ENCODE measurements at places on chromosomes 7 and 10.

DNA sequence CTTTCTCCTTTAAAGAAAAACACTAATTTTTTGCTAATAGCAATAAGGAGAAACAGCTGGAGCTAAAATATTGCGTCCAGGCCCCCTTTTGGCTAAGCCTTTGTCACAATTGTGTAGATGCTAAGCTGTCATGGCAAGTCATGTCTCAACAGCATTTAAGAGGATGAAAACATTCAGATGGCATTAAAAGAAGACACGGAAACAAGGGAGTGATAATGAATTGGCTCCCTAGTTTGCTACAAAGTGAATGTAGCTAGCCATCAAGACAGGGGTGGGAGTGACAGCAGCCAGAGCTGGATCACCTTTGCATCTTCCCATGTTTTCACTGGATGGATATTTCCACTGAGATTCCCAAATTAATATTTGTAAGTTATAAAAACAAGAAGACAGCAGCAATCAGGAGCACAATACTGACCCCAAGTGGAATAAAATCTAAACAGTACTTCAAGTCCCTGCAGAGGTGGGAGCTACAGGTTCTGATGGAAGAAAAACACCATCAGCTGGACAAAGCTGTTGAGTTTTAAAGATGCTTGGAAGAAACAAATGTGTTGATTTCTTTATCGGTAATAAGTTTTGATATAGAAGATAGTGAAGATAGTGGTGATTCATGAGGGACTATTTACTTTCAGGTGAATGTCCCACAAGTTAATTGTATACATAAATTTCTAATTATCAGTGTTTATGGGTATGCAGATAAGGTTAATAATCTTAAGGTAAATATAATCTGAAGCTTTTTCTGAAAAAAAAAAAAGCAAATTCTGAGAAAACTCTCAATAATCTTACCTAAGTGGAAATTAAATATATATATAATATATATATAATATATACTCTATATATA is 129.4 kb downstream of the SLC16A9 start:
- no peak for DNase-seq

DNA sequence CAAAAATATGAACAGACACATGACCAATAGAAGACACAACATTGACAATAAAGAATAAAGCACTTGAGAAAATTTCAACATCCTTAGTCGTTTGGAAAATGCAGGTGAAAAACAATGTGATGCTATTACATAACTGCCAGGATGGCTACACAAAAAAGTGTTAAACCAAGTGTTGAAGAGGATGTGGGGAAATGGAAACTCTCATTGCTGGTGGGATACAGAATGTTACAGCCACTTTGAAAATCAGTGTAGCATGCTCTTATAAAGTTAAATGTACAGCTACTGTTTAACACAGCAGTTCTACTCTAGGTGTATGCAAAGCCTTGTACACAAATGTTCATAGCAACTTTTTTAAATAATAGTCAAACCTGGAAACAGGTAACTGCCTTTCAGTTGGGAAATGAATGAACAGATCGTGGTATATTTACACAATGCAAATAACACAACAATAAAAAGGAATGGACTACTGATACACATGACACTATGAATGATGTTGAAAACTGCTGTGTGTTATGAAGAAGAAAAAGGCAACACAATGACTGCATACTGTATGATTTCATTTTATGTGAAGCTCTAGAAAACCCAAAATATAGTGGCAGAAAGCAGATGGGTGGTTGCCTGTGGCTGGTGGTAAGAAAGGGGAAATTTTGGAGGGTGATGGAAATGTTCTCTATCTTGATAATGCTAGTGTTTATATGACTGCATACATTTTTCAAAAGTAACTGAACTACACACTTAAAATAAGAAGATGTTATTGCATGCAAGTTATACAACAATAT is 102.2 kb upstream of the VIPR2 start:
- DNase-seq: no peak

DNA sequence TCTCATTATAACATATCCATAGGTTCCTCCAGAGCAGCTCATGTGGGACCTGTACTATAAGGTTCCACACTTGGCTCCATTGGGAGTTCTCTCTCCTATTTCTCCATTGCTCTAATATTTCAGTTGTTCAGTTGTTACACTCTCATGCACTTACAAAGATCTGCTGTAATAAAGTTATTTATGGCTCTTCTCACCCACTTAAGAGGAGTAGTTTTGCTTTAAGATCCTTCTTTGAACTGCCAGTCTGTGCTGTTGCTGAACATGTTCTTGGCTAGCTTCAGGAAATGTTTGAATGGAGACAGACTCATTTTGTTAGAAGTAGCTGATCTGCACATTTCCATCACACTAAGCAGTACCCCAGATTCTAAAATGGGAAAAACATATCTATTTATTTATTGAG is 250.1 kb downstream of the CDK14 start:
- DNase-seq: no peak

- DNase-seq: no peak
Measured at GRCh38 chr10:3472287-3473051, 299.9 kb upstream of the PITRM1 start.

DNA sequence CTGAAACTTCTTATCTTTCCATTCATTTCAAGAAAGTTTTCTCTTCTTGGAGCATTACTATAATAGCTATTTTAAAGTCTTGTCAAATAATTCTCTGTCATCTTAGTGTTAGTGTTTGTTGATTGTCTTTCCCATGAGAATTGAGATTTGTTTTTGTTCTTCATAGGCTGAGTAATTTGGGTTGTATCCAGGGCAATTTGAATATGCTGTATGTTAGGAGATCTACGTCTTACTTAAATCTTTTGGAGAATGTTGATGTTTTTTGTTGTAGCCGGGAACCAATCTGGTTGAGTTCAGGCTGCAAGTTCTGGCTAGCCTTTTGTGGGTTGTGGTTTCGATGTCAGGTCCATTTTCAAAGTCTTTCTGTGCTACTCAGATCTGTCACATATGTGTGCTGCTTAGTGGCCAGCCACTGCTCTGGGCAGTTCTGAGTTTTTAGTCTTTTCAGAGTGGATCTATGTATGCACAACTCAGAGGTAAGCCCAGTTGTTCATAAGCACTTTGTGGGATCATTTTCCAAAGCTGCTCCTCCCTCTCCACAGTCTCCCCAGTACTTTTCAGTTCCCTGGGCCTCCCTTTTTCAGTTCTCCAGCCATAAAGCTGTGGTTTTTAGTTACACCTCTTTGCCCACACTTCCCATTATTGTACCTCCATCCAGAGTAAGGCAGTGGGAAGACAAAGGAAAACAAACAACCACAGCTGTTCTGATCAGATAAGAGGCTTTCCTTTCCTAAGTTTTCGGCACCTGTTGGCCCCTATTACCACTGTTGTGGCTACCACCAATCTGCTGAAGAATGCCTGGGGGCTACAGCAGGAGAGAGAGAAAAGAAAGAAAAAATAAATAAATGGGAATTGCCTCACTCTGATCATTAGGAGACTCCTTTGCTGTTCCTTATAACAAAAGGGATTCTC is 4.7 kb upstream of the CCNJ start:
- no peak for DNase-seq

All from GM13977 (cell line).